ENCODE measurements at places on chromosomes 7 and 10.

DNA sequence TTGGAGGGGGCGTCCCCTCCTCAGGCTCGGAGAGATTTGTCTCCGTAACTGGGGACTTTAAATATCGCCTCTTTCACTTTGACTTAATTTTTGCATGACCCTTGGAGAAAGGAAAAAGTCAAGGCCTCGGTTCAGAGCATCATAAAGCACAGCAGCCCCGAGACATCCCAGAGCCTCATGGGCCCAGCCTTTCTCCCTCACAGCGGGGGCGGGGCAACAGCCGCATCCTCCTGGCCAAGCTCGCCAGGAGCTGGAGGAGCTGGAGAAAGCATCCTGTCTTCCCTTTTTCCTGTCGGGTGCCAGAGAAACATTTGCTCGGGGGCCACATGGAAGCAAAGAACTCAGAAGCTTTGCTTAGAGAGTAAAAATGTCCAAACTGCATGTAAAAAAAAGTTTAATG is 43.6 kb upstream of the DPYSL4 start:
- DNase-seq, result no peak

DNA sequence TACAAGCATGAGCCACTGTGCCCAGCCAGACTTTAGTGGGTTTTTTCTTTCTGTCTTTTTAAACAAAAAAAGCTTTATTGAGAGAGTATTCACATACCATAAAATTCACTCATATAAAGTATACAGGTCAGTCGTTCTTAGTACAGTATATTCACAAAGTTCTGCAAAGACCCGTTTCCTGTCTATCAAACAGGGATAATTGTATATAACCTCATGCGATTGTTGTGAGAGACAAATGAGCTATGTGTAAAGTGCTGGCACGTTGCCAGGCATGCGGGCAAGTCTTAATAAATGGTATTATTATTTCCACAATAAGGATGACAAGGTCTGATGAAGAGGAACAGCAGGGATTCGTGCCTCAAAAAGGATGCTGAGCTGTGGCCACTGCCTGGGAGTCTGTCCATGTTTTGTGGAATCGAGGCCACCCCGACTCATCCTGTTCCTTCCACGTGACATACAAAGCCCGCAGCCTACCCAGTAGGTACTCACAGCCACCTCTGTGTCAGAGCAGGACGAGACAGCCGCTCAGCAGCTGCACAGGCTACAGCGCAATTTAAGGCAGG is 51.6 kb downstream of the SMKR1 start:
- DNase-seq, result peak; percentile 38

DNA sequence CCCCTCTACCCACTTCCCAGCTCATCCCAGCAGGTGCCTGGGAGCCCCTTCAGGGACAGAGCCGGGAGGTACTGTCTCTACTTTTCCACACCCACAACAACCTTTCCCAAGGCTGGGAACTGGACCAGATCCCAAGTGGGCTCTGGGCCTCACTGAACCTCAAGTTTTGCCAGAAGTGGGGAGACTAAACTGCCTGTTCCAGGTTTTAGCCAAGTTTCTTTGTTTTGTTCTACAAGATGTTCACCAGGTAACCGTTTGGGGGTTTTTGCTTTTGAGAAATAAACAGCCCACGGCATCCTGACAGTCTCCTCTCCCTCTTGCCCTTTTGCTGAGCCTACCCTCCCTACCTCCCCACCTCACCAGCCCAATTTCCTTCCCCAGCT is 10.6 kb upstream of the EMX2 start:
- DNase-seq, result no peak

- no peak for DNase-seq
These were observed 24.7 kb upstream of the PIK3CG start for GRCh38 chr7:106840342-106840741.

- DNase-seq, result no peak
These were observed 16.6 kb downstream of the RBP4 start for GRCh38 chr10:93584445-93584844.
